ENCODE measurements at places on chromosomes 2 and 18.

GRCh38 chr2:238652771-238653157 lies 195.1 kb upstream of the TWIST2 start:
- DNase-seq, result no peak

- DNase-seq, result no peak
Measured at GRCh38 chr2:226208726-226209125, 590.9 kb downstream of the IRS1 start.

DNA sequence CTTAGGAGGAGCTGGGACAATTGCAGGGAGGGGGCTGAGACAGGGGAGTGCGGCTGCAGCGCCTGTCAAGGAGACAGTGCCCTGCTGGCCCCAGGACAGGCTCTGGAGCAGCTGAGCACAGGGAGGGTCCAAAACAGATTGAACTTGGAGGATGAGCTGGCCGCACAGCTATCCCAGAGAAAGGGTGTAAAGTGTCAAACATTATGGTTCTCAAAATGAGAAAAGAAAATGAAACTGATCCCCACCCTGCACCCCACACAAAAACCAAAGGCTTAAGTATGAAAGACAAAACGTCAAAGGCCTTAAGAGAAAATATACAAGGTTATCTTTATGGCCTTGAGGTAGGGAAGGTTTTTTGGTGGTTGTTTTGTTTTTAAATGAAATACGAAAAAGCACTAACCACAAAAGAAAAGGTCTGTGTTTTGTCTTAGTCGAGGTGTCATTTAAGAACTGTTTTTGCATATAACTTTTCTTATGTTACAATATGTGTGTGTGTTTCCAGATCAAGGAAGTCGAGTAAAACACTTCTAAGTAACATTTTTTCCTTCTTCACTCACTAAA lies 111.8 kb downstream of the HDAC4 start:
- no peak for DNase-seq

- peak; percentile 40 for DNase-seq
Measured at GRCh38 chr2:206084870-206085741, 868 bp downstream of the INO80D start.

DNA sequence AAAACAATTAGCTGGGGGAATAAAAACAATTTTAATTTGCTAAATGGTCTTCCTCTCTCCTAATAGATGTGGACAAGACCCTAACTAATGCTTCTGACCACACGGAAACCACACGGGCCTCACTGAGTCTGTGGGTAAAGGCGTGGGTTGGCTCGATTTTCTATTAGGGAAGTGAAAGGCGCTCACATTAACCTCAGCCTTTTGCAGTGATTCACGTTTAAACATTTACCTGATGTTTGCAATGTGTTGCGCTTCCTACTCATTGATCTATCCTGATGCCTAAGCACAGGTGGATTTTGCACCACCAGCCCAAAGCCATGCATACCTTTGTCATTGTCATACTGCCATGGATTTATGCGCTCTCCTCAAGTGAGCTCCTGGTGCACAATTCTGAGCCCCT lies 35.6 kb upstream of the NRP2 start:
- no peak for DNase-seq

GRCh38 chr18:45974088-45974536 lies 7.0 kb upstream of the EPG5 start:
- peak; percentile 67 for DNase-seq

DNA sequence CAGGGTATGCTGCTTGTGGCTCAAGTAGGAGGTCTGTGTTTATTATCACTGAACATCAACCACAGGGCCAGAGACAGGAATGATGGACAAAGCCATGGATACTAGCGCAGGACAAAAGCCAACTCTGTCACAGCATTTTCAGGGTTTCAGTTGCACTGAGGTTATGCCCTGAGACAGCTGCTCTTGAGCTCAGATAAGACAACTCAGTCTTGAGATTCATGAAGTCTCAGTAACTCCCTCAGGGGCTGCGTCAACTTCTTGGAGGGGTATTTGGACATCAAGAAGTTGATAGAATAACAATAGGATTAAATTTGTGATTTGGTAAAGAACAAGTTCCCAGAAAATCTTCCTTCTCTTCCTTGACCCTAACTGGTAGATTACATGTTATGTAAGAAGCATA lies 287.0 kb upstream of the SLC14A2 start:
- DNase-seq, result no peak

- no peak for DNase-seq
Measured at GRCh38 chr2:175234650-175235049, 53.1 kb upstream of the ATP5MC3 start.

DNA sequence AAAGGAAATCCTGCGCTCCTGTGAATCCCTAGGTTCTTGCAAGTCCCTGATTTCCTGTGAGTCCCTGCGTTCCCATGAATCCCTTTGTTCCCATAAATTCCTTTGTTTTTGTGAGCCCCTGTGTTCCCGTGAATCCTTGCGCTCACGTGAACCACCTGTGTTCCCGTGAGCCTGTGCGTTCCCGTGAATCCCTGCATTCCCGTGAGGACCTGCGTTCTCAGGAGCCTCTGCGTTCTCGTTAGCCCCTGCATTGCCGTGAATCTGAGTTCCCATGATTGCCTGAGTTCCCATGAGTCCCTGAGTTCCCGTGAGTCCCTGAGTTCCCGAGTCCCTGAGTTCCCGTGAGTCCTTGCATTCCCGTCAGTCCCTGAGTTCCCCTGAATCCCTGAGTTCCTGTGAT lies 71.5 kb downstream of the SNTG2 start:
- no peak for DNase-seq

DNA sequence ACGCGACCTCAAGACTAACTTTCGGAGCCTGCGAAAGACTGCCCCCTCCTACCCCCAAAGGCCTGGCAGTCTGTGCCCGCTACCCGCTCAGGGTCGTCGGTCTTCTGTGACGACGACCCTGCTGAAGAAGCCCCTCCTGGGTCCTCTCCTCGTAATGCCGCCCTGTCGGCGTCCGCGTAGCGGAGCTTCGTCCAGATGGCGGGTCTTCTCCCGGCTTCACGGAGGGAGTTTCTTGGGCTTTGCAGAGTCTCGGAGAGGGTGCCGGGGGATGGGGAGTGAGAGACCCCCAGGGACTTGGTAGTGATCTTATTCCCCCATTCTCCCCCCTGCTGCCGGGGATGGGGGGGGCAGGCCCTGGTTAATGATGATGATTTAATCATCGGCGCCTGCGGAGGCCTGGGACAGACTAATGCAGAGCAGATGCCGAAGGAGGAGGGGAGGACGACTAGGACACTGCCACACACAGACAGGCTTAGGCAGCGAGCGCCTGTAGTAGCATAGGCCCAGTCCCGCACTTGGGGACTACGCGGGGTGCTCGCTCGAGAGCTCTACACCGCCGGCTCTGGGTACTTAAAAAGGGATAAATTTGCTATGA lies 528 bp upstream of the PCGF1 start:
- no peak for DNase-seq

DNA sequence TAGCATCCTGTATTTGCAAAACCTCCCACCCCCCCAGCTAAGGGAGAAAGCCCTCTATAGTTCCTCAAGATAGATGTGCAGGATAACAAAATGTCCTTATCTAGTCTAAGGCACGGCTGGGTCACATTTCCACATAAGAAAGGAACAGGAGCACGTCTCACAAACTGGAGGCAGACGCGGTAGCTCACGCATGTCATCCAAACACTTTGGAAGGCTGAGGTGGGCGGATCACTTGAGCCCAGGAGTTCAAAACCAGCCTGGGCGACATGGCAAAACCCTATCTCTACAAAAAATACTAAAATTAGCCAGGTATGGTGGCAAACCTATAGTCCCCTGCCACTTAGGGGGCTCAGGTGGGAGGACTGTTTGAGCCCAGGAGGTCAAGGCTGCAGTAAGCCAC lies 9.3 kb downstream of the SF3B1 start:
- no peak for DNase-seq

DNA sequence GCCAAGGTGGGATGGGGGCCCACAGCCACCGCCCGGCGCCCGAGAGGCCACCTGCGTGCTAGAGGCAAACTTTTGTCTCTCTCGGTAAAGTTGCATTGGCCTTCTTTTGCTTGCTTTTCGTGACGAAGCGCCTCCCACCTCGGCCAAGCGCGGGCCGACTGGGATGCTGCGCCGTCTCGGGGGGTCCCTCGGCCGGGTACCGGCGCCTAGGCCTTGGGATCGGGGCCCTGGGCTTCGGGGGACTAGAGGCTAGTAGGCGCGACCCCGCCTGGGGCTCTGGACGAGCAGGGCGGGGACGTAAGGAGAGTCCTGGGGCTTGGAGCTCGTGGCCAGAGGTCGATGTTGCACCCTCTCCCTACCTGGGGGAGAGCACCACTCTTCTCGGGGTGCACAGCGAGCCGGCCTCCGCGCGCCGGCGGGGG lies 545 bp downstream of the GLI2 start:
- no peak for DNase-seq

DNA sequence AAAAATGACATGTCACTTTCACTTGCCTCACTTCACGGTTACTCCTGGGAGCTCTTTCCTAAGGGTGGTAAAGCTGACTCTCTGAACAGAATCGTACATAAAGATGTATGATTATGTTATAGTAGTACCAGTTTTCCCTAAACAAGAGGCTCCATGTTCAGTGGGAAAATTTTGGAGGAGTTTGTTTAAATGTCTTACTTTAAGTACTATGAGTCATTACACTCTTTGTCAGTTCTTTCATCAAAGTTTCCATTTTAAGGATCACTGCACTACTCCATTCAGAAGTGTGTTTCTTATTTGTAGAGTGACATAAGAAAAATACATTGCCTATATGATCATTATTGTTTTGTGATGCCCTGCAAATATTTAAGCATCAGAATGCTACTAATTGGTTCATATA lies 121.1 kb upstream of the FIGN start:
- DNase-seq, result no peak

DNA sequence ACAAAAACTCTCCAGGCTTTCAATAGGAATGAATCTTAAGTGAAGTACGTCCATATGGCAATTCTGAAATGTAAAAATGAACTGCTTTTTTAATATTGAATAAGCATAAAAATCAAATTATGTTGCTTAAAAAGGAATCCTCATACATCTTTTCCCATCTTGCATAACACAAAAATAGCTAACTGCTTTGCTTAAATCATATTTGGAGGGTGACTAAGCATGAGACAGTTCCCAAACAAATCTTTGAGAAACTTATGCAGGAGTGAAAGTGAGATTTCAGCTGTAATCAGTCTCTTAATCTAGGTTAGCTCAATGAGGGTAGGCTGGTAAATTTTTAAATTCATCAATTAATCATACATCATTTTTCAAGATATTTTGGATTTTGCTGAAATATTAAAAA lies 111.5 kb downstream of the MBD5 start:
- no peak for DNase-seq

DNA sequence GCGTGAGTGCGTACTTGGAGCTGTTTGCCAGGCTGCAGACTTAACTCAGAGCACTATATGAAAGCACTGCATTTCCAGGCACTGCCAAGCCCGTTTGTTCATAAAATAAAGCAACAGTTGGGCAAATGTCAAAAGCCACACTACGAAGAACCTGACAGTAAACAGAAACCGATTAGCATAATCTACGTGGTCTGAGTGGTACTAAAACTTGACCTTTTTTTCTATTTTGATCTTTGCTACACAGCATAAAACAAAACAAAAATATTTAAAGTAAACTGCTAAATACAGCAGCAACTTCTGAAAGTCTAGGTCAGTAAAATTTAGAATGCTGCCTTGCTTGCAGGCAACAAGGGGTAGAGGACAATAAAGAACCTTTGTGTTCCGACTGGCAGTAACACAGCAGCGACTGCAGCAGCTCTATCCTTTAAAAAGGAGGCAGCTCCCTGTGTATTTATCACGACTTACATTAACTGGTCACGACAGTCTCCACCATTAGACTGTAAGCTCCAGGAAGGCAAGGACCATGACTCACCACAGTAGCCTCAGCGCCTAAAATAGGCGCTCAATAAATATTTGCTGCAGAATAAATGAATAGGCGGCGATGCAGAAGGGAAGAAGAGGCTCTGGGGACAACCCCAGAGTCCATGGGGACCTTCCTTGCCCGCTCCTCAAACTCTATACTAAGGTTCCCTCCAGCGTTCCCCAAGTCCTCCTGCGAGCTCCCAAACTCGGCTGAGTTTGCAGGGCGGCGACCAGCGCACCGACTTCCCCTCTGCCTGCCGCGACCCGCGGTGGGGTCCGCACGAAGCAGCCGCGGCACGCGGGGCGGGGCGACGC lies 902 bp downstream of the SS18 start:
- DNase-seq, result no peak

DNA sequence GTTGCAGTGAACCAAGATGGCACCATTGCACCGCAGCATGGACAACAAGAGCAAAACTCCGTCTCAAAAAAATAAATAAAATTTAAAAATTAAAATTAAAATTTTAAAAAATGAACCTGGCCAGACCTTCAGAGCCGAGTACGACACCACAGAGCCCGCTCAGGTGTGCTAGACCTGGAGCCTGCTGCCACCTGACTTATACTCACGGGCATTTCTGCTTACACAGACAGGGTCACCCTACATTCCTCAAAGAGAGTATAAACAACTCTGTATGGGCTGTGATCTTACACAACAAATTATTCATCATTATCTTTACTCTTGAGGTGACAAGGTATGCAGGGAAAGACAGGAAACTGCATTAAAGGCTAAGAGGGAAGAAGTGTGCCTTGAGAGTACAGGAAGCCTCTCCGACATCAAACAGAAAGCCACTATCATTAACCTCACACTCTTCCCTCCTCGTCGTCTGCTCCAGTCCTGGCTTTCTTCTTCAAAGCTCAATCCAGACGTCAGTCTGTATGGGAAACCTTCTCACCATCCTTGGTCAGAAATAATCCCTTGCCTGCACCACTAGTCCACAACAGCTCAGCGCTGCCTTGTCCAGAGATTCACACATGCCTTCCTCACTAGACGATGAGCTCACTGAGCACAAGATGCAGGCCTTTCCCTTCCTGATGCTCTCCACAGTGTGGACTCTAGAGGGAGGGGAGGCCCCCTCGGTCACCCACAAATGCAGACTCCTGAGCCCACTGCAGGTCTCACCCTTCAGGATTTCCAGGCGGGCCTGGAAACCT lies 56.2 kb downstream of the UXS1 start:
- DNase-seq, result no peak

Data from CD4-positive, alpha-beta T cell treated with Interleukin-15 for 1 hour (primary cell).